Central memory CD4-positive, alpha-beta T cell (primary cell): ENCODE measurements at places on chromosomes 7 and 10.

- DNase-seq: no peak
Observed at GRCh38 chr7:1152492-1152891, 7.5 kb downstream of the ZFAND2A start.

- DNase-seq: no peak
Observed at GRCh38 chr10:19707376-19707775, 108.9 kb upstream of the PLXDC2 start.

GRCh38 chr7:3648276-3648675, 347.2 kb downstream of the SDK1 start:
- no peak for DNase-seq

GRCh38 chr7:134992626-134993179, 6.4 kb downstream of the AGBL3 start:
- no peak for DNase-seq

GRCh38 chr7:63037242-63037641, 961.4 kb upstream of the ZNF722 start:
- DNase-seq: no peak

- no peak for DNase-seq
Observed at GRCh38 chr7:37467002-37467401, 18.3 kb upstream of the ELMO1 start.

DNA sequence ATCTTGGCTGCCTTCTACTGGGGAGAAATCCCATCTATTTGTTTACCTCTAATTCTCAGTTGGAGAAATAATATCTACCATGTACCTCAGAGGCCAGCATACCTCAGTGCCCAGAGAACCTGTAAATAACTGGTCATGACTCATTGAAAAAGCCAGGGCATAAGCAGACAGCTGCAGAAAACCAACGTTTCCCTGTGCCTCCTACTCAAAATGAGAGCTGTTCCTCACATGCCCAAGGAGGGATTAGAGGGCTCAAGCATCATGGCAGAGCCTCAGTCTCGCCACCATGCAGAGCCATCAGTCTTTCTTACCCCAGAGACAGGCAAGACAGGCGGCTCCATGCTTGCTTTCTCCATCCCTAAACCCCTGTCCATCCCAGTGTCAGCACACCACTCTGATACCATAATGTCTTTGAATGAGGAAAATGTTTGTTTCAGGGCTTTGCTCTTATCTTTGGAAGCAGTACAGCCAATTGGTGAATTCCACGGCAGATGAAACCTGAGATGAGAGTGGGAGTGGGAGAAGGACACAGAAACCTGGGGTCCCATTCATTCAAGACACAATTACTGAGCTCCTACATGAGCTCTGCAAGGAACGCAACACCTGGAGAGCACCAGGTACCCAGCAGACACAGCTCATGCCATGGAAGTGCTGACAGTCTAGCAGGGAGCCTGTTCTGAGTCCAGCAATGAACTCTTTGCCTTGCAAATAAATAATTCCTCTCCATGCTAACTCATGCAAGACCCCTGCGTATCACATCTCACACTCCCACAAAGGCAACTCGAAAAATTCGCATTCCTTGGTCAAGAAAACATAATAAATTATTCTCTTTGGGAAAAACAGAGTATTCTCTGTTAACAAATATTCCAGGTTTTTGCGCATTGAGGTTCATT, 21.1 kb downstream of the PON1 start:
- no peak for DNase-seq

GRCh38 chr7:22569586-22570321, 69.8 kb upstream of the STEAP1B start:
- DNase-seq: no peak

DNA sequence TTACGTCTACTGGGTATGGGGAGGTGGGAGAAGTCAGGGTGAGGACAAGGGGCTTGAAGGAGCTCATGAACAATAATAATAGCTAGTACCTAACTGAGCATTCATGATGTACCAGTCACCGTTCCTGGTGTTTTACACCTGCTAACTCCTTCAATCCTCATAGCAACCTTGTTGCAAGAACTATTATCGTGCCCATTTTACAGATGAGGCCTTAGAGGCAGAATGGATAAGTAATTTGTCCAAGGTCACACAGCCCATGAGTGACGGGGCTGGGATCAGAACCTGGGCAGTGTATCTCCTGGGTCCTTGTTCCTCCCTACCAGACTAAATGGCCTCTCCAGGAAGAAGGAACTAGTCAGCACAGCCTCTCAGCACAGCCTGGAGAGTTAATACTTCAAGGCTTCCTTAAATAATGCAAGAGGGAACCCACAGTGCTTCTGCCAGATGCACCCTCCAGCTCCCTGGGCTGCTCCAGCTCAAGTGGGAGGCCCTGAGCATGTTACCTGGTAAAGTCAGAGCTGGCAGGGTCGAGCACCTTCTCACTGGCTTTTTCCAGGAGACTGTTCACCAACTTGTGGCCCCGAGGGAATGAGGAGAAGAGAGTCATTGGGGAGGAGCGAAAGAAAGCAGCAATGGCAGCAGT, 28.8 kb downstream of the RRP12 start:
- DNase-seq: no peak

GRCh38 chr10:102163342-102163989, 11.3 kb downstream of the NOLC1 start:
- DNase-seq: no peak

GRCh38 chr7:111264111-111264868, 173.4 kb downstream of the LRRN3 start:
- no peak for DNase-seq
